ENCODE measurements at places on chromosomes 1 and 21.

- no peak for ATAC-seq
Measured at GRCh38 chr1:109947582-109948284, 36.8 kb upstream of the AHCYL1 start.

DNA sequence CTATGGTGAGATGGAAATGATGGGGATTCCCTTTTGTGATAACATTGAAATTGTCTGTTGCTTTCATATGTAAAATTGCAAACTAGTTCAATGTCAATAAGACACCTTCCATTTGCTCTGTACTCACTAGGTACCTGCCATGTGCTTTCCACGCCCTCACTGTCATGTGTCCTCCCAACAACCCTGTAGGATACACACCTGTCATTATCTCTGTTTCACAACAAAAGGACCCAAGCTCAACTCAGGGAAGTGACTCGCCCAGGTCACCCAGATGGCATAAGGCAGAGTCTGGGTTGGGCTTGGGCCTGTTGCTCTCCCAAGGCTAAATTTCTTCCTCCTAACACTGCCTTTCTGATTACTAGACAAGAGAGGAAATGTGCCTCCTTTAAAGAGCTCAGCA lies 45.3 kb upstream of the MCOLN3 start:
- ATAC-seq, result no peak

DNA sequence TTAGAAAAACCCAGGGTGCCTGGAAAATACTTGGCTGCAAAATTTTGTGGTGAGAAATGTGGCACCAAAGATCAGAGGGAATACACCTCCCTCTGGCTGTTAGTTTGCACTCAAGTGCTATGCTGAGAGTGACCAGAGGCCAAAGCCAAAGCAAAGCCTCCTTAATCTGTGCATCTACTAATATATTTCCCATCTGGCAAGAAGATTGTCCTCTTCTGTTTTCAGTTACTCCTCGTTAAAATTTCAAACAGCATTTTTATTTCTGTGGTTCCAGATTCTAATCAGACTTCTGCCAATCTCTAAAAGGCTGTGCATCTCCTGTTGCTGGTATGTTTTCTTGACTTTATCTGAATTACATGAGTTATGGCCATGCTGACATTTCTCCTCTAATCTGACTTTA lies 327.4 kb downstream of the TBX15 start:
- ATAC-seq, result no peak

- no peak for ATAC-seq
Measured at GRCh38 chr1:26535201-26535600, 5.6 kb downstream of the RPS6KA1 start.

All from activated T-helper 17 cell treated with anti-CD3 and anti-CD28 coated beads, Interleukin-2, amount 50 U/mL, for 72 hours (primary cell).